ENCODE measurements at places on chromosomes 16 and 17.

DNA sequence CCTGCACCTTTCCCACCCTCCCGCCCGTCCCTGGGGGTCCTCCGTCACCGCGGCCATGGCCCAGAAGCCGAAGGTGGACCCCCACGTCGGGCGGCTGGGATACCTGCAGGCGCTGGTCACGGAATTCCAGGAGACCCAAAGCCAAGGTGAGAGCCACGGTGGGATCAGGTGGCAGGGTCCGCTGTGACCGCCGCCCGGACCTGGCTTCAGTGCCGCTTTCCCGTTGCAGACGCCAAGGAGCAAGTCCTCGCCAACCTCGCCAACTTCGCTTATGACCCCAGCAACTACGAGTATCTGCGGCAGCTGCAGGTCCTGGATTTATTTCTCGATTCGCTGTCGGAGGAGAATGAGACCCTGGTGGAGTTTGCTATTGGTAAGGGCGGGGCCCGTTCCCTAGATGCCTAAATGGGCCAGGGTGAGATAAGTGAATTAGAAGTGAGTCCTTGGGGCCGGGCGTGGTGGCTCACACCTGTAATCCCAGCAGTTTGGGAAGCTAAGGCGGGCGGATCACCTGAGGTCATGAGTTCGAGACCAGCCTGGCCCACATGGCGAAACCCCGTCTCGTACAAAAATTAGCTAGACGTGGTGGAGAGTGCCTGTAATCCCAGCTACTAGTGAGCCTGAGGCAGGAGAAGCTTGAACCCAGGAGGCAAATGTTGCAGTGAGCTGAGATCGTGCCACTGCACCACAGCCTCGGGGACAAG is 617 bp downstream of the ARMC7 start:
- peak; percentile 62 for DNase-seq

- DNase-seq, result no peak
These were observed 2.9 kb downstream of the RNASEK start for GRCh38 chr17:7014995-7015958.

DNA sequence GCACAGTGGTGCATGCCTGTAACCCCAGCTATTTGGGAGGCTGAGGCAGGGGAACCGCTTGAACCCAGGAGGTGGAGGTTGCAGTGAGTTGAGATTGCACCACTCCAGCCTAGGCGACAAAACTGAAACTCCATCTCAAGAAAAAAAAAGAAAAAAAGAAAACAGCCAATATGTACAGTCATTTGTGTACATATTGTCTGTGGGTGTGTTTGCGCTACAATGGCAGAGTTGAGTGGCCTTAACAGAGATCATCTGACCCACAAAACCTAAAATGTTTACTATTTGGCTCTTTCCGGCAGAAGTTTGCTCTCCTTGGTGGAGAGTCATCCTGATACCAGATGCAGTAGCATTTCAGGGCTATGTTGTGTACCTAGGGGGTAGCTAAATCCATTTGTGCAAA is 57.9 kb downstream of the ARSG start:
- DNase-seq, result no peak

GRCh38 chr17:535198-535597 is 179.4 kb downstream of the VPS53 start:
- DNase-seq, result no peak

DNA sequence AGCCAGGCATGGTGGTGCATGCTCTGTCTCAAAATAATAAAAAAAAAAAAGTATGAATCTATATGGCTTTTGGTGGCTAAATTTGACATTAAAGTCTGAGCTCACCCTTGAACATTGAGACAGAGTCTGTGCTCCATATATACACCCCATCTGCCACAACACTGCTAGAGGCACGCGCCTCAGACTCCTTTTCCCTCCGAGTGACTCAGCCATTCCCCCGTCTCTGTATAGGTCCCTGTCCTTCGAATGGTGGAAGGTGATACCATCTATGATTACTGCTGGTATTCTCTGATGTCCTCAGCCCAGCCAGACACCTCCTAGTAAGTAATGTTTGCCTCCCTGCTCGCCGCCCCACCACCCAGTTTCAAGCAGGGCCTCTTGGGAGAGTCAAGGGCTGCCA is 4.5 kb upstream of the EFNB3 start:
- no peak for DNase-seq

DNA sequence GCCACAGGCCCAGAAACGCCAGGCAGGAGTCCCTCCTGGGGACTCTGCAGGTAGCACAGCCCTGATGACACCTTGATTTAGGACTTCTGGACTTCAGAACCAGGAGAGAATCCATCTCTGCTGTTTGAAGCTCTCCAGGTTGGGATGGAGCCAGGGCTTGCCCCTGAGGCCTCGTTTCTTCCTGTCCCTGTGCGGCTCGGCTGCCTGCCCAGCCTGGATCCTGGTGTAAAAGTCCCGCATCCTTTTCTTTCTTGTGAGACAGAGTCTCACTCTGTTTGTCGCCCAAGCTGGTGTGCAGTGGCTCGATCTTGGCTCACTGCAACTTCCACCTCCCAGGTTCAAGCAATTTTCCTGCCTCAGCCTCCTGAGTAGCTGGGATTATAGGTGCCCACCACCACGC is 17.9 kb upstream of the CBX4 start:
- DNase-seq, result no peak

DNA sequence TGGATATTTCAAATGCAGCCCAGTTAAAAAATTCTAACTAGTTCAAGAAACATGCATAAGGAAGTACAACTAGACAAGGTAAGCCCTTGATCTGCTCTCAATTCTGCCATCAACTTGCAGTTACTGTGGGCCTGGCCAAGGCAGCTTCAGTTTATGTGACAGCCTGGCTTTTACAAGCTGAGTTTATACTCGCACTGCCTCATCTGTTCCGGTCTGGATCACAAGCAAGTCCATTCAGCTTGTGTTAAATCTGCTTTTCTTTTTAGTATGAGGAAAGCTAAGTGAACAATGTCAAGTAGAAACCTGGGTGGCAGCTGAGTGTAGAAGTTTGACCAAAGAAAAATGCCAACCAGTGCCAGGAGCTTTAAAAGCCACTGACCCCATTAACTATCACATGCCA is 76.6 kb upstream of the CORO6 start:
- no peak for DNase-seq

GRCh38 chr17:15257796-15258512 is 7.2 kb downstream of the PMP22 start:
- DNase-seq, result no peak

DNA sequence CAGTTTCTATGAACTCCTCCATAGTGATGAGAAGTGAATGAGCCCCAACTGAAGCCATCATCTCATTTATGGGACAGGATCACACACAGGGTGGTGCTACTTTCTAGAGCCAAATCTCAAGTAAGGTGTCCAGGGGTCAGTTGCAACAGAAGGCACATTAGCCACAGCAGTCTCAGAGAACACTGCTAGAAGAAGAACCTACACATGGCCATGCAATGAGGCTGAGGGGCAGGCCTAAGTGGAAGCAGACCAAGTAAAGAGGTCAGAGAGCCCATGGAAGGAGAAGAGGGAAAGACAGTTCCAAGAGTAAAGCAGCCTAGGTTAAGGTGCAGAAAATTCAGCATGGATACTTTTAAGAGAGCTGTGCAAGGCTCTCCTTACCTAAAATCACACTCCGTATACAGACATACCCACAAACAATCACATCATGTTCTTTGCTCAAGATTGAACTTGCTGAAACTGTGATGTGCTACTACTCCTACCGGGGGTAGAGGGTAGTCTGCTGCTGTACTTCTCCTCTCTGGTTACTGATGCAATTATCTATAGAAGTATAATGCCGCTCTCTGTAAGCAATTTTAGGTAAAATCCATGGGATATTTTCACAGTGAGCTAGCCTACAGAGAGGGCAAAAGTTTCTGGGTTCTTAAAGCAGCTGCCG is 1.7 kb downstream of the ABCA8 start:
- DNase-seq, result no peak

GRCh38 chr17:5675625-5676421 is 91.5 kb upstream of the NLRP1 start:
- no peak for DNase-seq

- no peak for DNase-seq
These were observed 181.7 kb downstream of the WWOX start for GRCh38 chr16:78281115-78281514.

- peak; percentile 91 for DNase-seq
These were observed 3.0 kb upstream of the BCAR1 start for GRCh38 chr16:75254359-75254837.

- DNase-seq, result no peak
These were observed 257.1 kb downstream of the FTO start for GRCh38 chr16:53960954-53961616.

DNA sequence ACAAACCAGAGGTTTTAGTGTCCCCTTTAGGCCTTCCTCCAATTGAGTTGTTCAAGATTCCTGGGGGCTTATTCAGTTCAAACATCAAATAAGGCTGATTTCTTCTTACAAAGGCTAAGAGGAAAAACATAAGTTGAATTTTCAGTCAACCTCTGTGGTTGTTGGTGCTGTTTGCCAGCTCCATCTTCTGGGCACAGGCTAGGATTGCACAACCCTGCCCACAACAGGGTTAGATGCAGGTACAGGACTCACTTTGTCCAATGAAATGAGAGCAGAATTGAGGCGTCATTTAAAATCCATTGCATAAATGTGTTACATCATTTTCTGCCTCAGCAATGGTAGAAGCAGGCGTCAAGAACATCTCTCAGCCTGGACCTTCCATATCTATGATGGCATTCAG is 173.3 kb downstream of the PMP22 start:
- DNase-seq, result no peak

DNA sequence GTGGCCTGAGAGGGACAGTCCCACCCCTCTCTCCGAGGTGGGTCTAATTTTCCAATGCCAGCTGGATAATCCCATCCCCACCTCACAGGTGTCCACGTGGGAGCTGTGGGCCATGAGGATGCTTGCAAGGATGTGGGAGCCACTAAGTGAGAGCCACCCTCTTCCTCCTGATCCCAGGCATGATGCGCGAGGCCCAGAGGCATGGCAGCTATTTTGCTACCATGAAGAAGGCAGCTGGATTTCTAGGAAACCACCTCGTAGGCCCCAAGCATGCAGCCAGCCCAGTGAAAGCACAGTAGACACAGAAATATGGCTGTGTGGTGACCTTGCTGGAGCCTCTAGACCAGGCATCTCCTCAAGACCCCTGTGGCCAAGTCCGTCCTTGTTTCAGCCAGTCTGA is 20.4 kb downstream of the KDM8 start:
- DNase-seq, result no peak

GRCh38 chr16:67884-68789 is 4.3 kb downstream of the RHBDF1 start:
- no peak for DNase-seq

GRCh38 chr16:21653571-21653970 is 1.2 kb upstream of the IGSF6 start:
- no peak for DNase-seq

- DNase-seq, result no peak
These were observed 3.8 kb downstream of the SNX20 start for GRCh38 chr16:50677351-50677750.

- DNase-seq, result no peak
These were observed 275.0 kb upstream of the CDH5 start for GRCh38 chr16:66091471-66091891.

DNA sequence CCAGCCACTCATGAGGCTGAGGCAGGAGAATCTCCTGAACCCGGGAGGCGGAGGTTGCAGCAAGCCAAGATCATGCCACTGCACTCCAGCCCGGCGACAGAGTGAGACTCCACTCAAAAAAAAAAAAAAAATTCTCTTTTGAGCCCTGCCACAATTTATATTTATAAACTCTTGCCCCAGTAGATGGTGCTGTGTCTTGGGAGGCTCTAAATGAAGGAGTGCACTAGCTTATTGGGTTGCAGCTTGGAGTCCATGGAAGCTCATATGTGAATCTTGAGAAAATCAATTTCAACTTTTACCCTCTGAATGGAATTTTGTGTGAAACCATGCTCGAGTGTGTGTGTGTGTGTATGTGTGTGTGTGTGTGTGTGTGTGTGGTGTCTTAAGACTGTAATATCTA is 420.1 kb downstream of the HS3ST4 start:
- peak; percentile 5 for DNase-seq

DNA sequence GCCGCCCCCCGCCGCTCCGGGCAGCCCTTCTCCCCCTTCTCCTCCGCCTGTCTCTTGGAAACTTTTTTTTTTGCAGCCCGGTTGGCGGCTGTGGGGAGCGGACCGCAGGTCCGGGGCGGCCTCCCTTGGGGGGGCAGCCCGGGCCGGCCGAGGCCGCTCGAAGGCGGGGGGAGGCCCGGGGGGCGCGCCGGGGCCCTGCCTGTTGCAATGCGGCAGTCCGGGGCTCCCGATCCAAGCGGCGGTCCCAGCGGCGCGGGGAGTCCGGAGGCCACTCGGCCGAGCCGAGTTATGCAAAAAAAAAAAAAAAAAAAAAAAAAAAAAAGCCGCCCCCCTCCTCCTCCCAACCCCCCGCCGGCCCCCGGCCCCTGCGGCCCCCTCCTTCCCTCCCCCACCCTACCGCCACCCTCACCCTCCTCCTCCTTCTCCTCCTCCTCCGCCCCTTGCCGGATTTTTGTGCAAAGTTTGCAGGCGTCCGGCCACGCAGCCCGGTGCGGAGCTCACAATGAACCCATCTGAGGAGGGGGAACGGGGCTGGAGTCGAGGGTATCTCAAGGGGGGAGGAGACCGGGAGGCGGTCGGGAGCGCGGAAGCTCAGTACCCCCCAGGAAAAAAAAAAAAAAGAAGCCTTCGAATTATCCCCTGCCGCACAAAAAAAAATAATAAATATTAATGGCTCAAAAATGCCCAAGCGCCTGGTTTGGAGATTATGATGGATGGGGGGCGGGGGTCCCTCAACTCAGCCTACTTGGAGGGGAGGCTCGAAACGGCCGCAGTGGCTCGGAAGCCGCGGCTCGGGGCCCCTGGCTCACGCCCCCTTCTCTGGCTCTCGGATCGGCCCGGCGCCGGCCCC is at the start of gene ZNF423:
ZNF423 (minus strand) TSS at position 291 of the 850 bp plus-strand sequence. CDS start 338 bp downstream, outside the sequence.
- no peak for DNase-seq

DNA sequence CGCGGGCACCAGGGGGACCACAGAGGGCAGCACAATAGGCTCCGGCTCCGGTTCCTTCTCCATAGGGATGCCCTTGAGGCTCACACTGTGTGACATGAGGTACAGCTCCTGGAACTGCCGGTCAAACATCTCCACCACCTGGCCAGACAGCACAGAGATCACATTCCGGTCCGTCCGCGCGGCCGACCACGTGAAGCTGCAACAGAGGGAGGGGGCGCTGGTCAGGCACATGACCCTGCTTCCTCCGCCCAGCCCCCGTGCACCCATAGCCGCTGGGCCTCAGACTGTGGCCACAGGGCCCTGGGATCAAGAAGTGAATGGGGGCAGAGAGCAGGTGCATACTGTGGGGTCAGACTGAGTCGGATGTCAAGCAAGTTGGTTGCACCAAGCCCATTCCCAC is 25.9 kb downstream of the FAM83G start:
- no peak for DNase-seq

GRCh38 chr17:82052638-82053059 is 951 bp downstream of the GPS1 start:
- DNase-seq, result no peak

DNA sequence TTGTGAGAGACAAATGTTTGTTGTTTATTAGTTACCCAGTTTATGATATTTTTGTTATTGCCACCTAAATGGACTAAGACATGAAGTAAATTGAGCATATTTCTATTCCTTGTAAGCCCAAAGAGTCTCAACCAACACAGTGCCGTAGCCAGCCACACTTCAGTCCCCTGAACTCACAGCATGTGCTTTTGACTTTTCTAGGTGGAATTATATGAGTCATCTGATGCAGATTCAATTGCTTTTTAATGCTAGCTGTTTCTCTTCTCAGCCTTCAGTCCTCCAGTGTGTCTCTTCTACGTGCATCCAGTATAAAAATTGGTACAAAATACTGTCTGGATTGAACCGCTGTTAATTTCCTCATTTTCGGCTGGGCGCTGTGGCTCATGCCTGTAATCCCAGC is 39.0 kb downstream of the IQCK start:
- DNase-seq, result no peak

Data from A549 (cell line).